ENCODE measurements at places on chromosomes 11 and 22.

GRCh38 chr22:29041408-29041807, 20.2 kb downstream of the C22orf31 start:
- no peak for DNase-seq

DNA sequence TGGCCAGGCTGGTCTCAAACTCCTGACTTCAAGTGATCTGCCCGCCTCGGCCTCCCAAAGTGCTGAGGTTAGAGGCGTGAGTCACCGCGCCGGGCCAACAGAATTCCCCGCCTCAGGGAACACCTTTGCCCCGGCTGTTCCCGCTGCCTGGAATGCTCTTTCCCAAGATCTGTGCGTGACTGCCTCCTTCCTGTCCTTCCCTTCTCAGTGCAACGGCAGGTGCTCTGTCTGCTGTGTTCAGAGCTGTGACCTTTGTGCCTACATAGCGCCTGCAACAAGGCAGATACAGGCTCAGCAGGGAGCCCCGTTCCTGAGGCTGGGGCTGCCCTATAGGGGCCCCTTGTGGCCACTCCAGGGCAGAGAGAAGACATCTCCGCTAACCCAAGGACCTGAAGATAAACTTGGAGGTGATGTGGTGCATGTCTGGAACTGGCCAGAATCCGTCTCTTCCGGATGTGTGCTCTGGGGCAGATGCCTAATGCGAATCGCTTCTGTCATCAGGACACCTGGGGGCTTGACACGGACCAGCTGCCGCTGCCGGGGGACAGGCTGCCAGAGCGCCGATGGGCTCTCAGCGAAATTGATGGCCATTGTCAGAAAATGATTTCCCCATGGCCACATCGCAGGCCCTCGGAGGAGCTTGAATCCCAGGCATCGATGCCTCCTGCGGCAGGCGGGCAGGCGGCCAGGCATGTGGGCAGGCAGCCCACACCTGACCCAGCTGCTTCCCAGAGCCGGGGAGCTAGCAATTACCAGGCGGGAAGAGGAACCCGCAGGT, 43.5 kb upstream of the TCF20 start:
- DNase-seq, result no peak

DNA sequence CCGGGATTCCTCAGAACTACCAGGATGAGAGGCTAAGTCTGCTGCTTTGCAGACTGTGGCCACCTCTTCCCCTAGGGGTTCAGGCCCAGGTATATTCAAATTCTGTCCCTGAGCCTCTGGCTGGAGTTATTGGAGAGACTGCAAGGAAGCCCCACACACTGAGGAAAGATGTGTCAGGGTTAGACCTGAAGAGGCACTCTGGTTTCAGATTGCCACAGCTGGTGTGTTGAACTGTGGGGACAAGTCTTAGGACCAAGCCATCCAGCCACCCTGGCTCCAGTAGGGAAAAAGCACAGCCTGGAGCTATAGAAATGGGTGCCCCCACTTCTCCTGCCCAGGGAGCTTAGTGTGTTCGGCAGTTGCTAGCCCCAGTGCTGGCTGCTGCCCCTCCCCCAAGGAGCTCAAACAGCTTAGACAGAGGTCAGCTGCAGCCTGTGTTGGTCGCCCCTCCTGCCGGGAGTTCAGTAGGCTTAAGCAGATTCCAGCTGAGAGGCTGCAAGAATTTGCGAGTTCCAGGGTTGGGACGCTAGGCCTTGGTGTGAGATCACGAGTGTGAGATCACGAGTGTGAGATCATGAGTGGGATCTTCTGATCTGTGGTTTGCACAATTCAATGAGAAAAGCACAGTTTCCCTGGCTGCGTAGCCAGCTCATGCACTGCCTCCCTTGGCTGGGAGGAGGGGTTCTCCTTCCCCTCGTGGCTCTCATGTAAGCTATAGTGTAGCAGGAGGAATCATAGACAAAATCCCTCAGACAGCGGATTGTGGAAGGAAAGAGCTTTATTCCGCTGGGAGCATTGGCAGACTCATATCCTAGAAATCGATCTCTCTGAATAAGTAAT, 552.1 kb upstream of the CHORDC1 start:
- DNase-seq, result no peak

DNA sequence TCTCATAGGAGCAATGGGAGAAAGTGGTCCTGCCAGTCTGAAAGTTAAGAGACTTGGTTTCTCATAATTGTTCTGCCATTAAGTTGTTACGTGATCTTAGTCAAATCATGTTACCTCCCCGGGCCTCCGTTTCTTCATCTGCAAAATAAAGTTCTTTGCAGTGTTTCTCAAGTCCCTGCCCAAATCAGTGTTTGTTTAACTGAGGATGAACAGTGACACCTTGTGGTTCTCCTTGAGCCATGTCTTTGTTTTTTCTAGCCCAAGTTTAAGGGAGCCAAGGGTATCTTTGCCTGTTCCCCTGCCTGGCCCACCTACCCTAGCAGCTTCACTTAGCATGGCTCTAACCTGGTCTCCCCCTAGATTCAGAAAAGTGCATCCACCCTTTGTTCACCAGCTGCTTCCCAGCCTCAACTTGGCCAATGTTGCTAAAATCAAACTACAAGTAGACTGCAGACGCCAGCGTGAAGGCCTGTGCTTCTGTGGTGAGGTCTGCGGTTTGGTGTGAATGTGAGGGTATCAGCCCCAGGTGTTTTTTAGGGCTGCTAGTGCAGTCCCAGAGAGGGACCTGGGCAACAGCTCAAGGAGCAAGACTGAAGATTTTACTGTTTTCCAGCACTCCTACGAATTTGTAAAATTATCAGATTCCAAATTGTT, 35.5 kb downstream of the FZD4 start:
- DNase-seq, result no peak

GRCh38 chr11:44964526-44965209, 14.0 kb upstream of the TP53I11 start:
- no peak for DNase-seq

All from ascending aorta (tissue), 2 donors.